ENCODE measurements at places on chromosomes 6 and 20.
A peak's percentile ranks its signal among the peaks of the same experiment; 100 is the strongest.

DNA sequence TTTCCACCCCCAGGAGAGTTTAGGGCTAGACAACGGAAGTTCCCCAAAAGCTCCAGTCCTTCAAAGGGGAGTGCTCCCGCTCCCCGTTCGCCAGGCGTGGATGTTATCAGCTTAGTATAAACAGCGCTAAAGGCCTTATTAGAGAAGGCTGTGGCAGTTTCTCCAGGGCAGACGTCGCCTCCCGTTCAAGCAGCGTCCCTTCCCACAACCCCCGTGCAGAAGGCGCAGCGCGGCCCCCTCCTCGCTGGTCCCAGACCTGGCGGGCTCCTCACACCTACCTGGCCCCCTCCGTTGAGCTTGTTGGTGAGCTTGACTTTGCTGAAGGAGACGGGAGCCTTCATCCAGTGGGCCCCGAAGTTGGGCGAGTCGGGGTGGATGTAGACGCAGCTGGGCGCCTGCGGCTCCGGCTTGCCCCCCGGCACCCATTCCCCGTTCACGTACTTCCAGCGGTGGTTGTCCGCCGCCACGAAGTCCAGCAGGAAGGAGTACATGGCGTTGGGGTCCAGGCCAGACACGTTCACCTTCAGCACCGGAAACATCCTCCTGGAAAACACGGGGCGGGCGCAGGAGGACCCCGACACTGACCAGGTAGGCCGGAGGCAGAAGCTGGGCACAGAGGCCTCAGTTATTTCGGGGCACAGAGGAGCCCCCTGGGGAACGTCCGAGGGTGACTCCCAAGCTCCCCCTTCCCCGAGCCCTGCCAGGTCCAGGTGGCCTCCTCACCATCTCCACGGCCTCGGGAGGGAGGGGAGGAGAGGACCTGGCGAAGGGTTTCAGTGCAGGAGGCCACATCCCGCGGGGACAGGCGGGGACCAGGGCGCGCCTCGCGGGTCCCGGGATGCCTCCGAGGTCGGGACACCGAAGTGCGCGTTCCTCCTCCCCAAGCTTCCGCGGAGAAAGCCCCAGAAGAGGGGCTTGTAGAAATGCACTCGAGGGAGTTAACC lies 1.1 kb downstream of the TBXT start:
- no peak for DNase-seq

- no peak for DNase-seq
These were observed 213.9 kb upstream of the PRDM1 start for GRCh38 chr6:105872249-105872648.

DNA sequence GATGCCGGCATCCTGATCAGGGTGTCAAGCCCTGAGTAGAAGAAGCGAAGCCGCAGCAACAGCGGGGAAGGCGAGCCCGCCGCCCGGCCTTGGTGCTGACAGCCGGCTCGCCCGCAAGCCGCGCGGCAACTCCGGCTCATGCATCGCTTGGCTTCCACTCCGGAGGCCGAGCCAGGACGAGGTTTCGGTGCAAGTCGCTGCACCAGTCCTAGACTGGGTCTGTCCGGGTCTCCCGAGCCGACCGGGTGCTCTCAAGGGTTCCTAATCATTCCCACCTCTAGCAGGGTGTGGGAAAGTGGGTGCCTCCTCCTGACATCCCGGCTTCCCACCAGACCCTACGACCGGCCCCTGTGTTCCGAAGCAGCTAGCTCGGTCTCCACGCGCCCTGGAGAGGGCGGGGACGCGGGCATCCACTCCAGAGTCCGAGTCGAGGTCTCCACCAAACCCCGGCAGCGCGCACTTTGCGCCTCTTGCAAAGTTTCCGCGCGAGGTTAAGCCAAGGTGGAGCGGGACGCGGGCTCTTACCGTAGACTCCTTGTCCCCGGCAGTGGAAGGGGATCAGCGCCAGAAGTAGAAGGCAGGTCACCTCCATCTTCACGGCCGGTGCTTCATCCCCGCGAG lies 1.4 kb downstream of the MDGA1 start:
- peak; percentile 41 for DNase-seq

- peak; percentile 3 for DNase-seq
These were observed 106.4 kb downstream of the ASCC3 start for GRCh38 chr6:100774681-100775080.

DNA sequence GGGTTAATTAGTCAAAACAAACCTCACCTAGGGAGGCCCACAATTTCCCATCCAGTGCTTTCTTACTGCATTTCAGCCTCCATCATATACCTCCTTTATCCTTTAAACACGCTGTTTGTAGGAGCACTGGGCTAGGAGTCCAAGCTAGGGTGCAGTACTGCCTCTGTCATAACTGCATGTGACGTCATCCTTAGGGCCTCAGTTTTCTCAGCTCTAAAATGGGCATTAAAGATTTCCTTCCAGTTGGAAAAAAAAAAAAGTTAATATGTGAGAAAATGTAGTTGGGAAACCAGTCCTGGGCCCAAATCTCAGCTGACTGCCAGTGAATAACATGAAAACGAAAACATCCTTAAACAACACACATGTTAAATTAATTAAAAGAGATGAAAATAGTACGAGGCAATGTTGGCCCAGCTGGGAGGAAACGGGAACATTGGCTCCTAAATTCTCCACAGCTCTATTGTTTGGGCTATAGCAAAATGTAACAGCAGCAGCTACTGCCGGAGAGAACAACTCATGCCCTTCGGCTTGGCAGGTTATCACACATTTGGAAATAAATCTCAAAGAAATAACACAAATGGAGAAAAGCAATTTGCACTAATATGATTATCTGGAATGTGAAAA lies 79.9 kb upstream of the CCDC167 start:
- no peak for DNase-seq

- DNase-seq, result no peak
These were observed 45.5 kb upstream of the RNF146 start for GRCh38 chr6:127221201-127221600.

DNA sequence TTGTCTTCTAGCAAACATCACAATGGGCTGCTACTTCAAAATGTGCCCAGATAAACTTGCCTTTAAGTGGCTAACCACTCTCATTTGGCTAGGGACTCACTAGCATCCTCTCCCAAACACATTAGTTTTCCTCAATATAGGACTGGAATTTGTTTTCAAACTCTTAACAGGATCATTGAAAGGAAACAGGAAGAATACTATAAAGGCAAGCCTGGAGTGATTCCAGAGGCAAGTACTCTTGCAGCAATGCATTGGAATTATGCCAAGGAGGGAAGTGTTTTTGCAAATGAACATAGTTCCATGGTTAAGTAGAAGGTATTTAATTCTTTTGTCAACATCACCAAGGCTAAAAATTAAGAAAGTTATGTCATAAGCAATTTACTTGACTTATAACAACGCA lies 12.2 kb downstream of the EPHA7 start:
- DNase-seq, result peak; percentile 18

DNA sequence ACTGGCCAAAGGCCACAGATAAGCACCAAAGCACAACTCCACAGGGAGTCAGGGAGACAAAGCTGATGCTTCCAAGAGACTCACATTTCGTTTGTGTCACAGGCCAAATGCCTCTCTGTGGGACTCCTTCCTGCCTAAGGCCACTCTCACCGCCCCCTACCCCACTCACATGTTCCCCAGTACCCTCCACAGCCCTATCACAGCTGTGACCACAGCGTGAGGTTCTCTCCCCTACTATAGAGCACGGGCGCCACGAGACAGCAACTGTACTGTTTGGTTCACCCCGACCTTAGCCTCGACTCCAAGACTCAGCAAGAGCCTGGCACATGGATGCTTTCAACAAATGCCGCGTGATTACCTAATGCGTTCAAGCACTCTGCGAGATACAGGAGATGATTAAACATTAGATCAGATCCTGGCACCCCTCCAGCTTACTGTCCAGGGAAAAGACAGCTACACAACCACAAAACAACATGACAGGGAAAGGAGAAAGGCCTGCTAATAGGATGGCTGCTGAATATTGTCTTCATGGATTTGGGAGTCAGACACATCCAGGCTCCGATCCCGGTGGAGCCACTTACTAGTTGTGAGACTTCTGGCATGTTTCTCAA lies 105.5 kb downstream of the AGPAT4 start:
- DNase-seq, result peak; percentile 96

- DNase-seq, result peak; percentile 12
These were observed 95.7 kb downstream of the SLC23A2 start for GRCh38 chr20:4905613-4906012.
